T47D (cell line): ENCODE measurements at places on chromosomes 5 and 9.

GRCh38 chr9:91221332-91221731, 140.4 kb downstream of the AUH start:
- DNase-seq: no peak

GRCh38 chr9:128495296-128495695, 9.2 kb upstream of the GLE1 start:
- no peak for DNase-seq

DNA sequence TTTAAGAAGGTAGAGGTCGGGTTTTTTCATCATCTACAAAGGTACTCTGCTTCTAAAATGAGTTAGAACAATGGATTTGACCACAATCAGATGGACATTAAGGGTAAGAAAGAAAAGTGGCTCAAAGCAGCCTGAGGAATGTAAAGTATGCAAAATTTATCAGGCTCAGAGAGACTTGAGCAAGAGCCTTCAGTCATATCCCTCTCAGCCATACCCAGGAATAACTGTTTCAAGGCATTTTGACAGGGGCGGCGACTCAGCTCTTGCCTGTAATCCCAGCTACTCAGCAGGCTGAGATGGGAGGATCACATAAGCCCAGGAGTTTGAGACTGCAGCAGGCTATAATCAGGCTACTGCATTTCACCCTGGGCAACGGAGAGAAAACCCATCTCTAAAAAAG, 38.8 kb upstream of the ANXA2R start:
- no peak for DNase-seq

DNA sequence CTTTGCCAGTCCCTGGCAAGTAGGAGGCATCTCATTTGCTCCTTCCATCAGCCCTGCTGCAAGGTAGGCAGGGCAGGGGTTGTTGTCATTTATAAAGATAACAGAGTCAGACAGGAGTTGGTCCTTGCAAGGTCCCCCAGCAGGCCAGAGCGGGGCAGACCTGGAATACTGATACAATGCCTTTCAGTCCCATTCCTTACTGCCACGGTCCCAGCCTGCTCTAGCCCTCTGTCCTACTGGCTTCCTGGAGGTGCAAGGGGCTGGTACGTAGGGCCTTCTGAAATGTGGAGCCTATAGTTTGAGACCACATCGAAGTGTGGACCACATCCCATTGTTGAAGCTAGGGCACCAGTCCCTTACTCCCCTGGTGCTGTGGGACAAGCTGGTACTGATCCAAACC, 42.8 kb upstream of the PITX1 start:
- no peak for DNase-seq

DNA sequence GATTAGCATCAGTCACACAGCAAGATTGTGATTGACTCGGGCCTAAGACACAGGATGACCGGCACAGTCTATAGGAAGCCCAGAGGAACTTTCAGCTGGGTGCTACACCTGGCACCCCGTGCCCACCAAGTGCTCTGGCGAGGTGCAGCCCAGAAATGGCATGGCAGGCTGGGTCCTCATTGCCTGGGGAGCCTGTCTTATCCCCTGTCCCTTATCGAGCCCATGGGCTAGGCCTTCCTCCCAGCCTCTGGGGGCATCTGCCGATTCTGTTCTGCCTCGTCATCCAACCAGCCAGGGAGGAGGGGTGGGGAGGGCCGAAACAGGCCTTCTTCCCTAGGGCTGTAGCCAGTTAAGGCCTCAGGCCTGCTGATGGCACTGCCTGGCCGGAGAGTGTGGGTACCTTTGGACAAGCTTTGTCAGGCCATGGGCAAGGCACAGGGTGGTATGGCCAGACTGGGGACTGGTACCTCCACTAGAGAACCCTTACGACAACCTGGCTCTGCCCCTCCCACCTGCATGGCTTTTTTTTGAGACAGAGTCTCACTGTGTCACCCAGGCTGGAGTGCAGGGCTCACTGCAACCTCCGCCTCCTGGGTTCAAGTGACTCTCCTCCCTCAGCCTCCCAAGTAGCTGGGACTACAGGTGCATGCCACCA, 1.6 kb downstream of the GRK6 start:
- no peak for DNase-seq

DNA sequence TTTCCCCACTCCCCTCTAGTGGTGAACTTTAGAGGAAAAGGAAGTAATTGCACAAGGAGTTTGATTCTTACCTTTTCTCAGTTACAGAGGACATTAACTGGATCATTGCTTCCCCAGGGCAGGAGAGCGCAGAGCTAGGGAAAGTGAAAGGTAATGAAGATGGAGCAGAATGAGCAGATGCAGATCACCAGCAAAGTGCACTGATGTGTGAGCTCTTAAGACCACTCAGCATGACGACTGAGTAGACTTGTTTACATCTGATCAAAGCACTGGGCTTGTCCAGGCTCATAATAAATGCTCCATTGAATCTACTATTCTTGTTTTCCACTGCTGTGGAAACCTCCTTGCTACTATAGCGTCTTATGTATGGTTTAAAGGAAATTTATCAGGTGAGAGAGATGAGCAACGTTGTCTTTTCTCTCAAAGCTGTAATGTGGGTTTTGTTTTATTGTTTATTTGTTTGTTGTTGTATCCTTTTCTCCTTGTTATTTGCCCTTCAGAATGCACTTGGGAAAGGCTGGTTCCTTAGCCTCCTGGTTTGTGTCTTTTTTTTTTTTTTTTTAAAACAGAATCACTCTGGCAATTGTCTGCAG, 25.3 kb downstream of the SLC22A5 start:
- DNase-seq: no peak

GRCh38 chr5:112951124-112951702, 25.4 kb upstream of the DCP2 start:
- DNase-seq: no peak

GRCh38 chr5:150516011-150516410, 8.1 kb downstream of the NDST1 start:
- no peak for DNase-seq

GRCh38 chr5:137730336-137730735, 5.6 kb downstream of the KLHL3 start:
- DNase-seq: no peak

DNA sequence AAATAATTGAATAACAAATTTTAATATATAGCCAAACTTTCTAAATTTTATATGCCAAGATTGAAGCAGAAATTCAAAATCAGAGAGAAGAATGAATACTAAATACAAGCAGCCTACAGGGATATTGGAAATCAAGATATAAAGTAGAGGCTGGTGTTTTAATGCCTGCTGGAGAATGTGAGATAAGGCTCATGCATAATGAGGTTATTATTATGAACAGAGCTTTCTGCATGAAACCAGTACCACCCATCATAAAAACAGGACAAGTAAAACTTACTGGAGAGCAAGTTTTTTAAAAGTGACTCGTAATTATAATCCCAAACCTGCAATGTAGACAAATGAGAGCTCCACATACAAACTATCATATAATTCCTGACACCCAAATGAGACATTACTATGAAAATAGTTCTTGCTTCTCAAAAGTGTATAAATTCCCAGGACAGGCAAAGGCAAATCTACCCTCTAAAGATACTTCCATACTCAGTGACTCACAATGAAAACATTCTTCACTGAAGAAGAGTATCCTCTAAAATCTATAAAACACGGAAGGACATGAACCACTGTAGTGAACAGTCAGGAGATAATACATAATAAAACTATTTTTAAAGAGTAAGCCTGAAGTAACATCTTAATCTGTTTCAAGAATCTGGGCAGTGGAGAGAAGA, 532.0 kb upstream of the GRAMD2B start:
- no peak for DNase-seq

DNA sequence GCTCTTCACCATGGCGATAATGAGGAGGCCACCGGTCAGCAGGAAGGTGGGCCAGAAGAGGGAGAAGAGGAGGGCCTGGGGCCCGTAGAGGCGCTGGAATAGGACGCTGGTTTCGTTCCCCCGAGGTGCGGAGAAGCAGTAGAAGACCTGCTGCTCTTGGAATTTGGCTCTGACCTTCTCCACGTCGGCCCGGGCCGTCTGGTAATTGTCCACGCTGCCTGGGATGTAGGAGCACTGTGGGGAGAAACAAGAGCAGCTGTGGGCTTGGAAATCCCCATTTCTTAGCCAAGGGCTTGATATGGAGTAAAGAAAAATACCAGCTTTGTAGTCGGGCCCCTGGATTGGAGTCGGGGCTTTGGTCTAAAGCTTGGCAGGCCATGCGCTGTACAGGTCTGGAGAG, 10.4 kb downstream of the KCNMB1 start:
- DNase-seq: no peak

DNA sequence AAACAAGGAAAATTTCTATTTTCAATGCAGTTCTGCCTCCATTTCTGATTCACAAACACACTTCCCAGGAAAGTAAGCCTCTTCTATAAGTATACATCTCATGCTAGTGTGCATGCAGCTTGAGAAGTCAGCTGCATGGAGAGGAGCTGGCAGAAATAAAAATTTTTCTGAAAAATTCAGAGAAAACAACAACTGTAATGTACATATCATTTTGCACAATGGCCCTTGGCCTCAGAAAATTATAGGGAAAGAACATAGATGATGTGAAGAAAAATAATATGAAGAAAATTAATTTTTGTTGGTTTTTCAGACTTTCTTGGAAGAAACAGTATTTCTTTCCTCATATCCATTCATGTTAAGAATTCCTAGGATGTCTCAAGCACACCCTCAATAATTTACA, 277.8 kb upstream of the ADRA1B start:
- no peak for DNase-seq

GRCh38 chr5:16549491-16550206, 67.1 kb downstream of the RETREG1 start:
- no peak for DNase-seq
